ENCODE measurements at places on chromosomes 7 and 10. TPM values are rescaled to one million over a fixed set of nuclear protein-coding genes. Genes with fewer than 3 reads are reported as not detected.

BICC1 gene
- 118 TPM for total RNA-seq

TSPAN15 gene
- 86.5 TPM for total RNA-seq

OPN4 gene
- not detected for total RNA-seq

COL26A1 gene
- total RNA-seq = 23.3 TPM

CCDC3 gene
- total RNA-seq = 1.9 TPM

MRLN gene
- 0.98 TPM for total RNA-seq

RPEL1 gene
- total RNA-seq = not detected

Data from Caco-2 (cell line).